Stimulated activated CD4-positive, alpha-beta T cell treated with anti-CD3 and anti-CD28 coated beads, Interleukin-2, amount 100 ng/mL, for 48 hours (primary cell): ENCODE measurements at places on chromosomes 16 and 17.

GRCh38 chr16:35198223-35199199, 1739.1 kb downstream of the TP53TG3F start:
- no peak for DNase-seq

GRCh38 chr17:63695889-63696288, 4.0 kb downstream of the LIMD2 start:
- DNase-seq = no peak

DNA sequence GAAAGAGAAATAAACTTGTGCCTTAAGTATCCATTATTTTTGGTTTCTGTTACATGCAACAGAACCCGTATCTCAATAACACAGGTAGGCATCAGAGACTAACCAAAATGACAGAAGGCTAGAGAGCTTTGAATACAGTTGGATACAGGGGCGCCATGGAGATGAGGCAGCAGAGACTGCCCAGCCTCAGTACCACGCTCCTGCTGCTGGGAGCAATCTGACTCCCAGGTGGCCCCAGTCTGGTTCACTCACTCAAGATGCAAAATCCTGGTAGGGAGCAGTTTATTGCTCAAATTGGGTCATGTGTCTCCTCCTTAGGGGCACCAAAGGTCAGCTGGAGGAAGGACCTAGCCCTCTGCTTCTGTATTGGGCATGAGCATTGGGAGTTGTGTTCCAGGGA, 218.9 kb downstream of the USP22 start:
- DNase-seq = no peak

DNA sequence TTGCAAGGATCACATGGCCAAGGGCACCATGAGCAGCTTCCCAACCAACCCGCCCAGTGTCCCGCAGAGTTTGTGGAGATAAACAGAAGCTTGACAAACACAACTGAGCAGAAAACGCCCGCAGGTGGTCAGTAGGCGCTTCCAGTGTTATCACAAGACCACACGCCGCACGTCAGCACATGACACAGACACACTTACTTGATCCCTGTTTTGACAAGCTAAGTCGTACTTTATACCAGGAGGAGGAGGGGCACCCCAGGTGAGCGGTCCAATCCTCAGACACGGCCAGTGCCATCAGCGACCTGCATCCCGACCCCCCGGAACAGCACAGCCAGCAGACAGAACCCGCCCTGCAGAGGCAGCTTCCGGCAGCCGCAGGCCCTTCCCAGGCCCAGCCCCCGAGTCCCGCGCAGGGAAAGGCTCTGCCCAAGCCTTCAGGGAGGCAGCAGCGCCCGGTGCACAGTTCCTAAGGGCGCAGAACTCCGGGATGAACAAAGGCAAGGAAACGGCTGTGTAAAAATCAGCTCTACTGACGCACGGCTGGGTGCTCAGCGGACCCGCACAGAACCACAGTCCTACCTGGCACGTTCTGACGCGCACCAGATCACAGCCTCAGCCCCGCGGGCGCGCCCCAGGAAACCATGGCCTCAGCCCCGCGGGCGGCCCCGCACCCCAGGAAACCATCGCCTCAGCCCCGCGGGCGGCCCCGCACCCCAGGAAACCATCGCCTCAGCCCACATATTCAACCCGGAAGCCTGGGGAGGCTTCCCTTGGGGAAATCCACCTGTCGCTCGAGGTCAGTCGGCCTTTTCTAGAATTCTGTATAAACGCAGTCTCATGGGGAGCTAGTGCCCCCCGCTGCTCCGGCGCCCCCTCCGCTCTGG, 27.8 kb downstream of the AXIN1 start:
- no peak for DNase-seq

- no peak for DNase-seq
Measured at GRCh38 chr17:27404676-27405075, 51.6 kb upstream of the KSR1 start.

DNA sequence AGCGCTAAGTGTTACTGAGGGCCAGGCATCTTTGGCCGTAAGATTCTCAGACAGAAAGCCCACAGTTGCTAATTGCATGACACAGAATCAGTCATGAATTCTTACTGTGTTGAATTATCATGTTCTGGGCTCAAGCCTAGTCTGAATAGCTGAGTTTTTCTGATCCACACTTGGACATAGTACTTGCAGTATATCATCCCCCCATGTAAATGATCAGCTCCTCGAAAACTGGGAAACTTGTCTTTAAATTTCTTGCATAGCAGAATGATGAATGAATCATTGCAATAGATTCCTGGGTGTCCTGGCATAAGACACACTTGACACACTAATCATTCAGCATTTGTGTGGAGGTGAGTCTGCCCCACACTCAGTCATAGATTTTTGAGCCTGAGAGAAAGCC, 2.2 kb downstream of the MLYCD start:
- no peak for DNase-seq

DNA sequence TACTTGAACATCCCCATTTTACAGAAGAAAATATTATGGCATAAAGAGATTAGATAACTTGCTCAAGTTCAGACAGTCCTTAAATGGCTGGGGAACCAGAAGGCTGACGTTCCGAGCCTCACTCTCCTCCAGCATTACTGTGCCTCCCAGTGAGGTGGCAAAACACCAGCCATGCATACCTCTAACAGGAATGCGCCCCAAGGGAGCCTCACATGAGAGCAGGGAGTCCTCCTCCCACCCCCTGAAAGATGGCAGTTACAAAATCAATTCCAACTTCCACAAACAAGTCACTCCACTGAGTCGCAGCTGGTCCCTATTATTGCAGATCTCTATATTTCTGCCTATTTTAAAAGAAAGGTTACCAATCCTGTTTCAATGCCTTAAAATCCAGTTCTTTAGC, 55.5 kb downstream of the ANKFY1 start:
- DNase-seq = no peak

- no peak for DNase-seq
Measured at GRCh38 chr17:51251010-51251409, 8.8 kb downstream of the MBTD1 start.

GRCh38 chr17:81143200-81143527, 22.1 kb upstream of the PVALEF start:
- DNase-seq = no peak

- DNase-seq = no peak
Measured at GRCh38 chr17:6322316-6322715, 112.6 kb downstream of the AIPL1 start.

DNA sequence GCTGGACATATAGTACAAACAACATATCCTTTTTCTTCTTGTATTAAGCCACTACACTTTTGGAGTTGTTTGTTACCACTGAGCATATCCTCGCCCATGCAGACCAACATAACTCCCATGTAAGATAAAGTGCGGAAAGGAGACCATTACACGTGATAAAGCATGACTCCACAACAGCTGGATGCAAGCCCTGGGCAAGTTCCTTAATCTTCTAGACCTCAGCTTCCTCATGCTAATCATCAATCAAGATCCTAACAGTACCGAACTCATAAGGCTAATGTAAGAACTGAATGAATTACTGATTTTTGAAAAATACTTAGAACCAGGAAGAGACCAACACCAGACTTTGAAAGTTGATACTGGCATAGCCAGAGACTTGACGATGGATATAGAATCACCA, 47.0 kb upstream of the GSG1L start:
- no peak for DNase-seq

DNA sequence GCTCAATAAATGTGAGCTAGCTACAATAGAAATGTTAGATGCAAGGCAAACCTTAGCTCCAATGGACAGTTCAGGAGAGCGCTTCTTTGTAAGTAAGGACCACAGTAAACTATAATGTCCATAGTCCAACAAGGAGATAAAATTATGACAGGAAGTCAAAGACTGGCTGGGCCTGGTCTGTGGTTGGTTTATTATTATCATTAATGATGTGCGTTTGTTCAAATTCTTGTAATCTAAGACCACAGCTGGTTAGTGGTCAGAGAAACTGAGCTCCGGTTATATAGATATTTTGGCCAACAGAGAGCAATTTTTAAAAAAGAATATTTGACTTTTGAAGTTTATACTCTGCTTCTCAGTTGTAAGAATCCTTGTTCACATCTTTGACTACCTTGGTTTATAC, 4.7 kb upstream of the CMTM2 start:
- no peak for DNase-seq

DNA sequence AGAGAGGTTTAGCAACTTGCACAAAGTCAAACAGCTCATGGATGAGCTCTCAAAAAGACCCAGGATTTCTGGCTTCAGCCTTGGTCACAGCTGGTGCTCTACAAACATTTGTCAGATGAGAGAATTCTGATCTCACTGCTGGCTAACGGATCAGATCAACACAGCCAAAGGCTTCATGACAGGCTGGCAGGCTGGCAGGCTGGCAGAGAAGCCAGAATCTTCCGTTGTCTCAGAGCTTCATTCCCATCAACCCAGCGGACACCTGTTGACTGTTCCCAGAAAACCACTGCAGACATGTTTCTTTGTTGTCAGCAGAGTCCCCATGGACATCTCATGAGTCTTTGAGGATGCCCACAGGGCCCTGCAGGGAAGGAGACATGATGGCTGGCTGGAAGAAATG, 303.8 kb upstream of the ASIC2 start:
- no peak for DNase-seq

GRCh38 chr17:36846410-36847292, 90.6 kb upstream of the LHX1 start:
- no peak for DNase-seq

- no peak for DNase-seq
Measured at GRCh38 chr16:57166951-57167350, 18.9 kb downstream of the PSME3IP1 start.

- DNase-seq = no peak
Measured at GRCh38 chr16:48206594-48207242, 37.4 kb upstream of the LONP2 start.

GRCh38 chr16:49521734-49522325, 148.2 kb downstream of the C16orf78 start:
- no peak for DNase-seq

GRCh38 chr17:49230636-49231562, at the start of gene PHOSPHO1:
PHOSPHO1 (minus strand) TSS chr17:49230787; CDS start chr17:49226691, 4,096 bp downstream.
- DNase-seq = peak; percentile 77

DNA sequence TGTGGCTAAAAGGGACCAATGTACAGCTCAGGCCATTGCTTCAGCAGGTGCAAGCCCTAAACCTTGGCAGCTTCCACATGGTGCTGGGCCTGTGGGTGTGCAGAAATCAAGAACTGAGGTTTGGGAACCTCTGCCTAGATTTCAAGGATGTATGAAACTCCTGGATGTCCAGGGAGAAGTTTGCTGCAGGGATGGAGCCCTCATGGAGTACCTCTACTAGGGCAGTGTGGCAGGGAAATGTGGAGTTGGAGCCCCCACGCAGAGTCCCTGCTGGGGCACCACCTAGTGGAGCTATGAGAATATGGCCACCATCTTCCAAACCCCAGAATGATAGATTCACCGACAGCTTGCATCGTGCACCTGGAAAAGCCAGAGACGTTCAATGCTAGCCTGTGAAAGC, 13.0 kb downstream of the EFCAB5 start:
- DNase-seq = no peak

- no peak for DNase-seq
Measured at GRCh38 chr17:35514564-35514963, 22.9 kb downstream of the SLFN12L start.

DNA sequence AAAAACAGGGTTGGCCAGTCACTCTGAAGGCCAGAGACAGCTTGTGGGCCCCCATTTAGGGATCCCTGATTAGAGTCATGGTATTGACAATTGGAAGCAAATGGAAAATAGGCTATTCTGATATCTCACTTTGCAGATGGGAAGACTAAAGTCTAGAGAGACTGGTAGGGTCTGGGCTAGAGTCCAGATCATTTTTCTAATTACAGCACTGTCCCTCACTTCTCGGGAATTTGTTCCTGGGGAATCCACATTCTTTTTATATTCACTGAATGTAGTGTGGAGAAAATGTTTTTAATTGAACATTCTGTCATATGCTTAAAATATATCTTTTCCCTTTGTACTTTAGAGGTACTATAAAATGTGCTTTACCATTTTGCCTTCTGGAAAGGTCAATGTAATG, 1.1 kb downstream of the KATNIP start:
- DNase-seq = no peak

DNA sequence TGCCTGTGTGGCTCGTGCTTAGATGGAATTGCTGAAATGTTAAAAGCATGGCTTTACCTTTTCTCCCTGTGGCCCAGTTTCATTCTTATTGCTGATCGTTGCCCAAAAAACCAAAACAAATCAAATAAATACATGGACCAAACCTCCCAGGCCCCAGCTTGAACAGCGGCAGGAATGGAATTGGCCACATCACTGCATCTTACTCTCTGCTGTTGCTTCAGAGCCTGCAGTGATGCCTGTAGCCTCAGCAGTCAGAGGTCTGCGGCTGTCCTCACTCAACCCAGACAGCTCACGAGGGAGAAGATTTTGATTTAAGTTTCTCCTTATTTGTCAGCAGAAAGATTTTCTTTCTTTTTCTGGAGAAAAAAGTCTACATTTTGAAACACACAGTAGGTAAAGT, 91.5 kb downstream of the NPIPB11 start:
- DNase-seq = no peak

DNA sequence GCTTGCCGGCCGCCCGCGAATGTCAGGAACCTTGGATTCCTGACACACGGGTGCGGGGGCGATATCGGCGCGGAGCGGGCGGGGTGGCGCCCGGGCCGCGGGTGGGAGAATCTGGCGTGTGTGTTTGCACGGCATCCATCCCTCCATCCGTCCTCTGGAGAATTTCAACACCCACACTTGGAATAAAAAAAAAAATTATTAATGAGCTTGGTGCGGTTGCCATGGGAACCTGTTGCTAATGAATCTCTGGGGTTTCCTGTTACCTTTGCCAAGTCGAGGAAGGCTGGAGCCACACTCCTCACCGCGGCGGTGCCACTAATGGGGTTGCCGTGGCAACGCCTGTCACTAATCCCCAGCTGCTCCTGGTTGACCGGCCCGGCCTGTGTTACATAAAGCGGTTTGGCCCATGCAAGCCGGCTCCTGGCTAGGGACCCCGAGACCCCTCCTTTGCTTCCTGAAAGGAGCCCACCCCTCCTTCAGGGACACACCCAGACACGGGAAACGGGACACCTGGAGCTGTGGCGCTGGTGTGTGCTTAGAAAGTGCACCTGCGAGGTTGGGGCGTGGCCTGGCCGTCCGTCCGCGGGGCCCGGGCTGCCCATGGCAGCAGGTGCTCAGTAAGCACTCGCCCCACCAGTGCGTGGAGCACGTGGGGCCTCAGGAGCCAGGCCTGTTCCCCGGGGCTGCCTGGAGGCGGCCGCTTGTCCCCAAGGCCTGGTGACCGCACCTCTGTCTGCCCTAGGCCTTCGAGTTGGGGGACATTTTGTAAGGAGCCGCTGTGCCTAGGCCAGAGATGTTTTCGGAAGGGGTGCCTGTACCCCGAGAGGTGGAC, 14.6 kb downstream of the CACNA1H start:
- no peak for DNase-seq

- peak; percentile 64 for DNase-seq
Measured at GRCh38 chr17:81514739-81515529, 2.3 kb upstream of the ACTG1 start.

GRCh38 chr17:76527430-76528111, 9.9 kb downstream of the CYGB start:
- no peak for DNase-seq

- DNase-seq = no peak
Measured at GRCh38 chr16:80387318-80387921, 153.4 kb upstream of the DYNLRB2 start.

DNA sequence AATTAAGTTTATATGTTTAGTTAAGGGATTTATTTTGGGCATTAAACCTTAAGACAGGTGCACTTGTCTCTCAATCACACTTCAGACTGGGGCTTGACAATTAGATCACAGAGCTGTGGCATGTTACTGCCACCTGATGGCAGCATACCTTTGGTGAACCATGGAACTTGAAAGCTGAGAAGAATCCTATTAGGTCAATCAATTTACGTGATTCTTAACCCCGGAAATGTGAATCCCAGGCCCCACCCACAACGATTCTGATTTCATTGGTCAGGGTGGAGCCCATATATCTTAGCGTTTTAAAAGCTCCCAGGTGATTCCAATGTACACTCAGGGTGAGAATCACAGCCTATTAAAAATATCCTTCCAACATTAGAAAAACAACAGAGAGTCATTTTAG, 91.0 kb downstream of the GSG1L start:
- DNase-seq = peak; percentile 26
